CD4-positive, CD25-positive, alpha-beta regulatory T cell (primary cell): ENCODE measurements at places on chromosomes 12 and 14. TPM values are rescaled to one million over a fixed set of nuclear protein-coding genes. Genes with fewer than 3 reads are reported as not detected.
A peak's percentile ranks its signal among the peaks of the same experiment; 100 is the strongest.

STYK1 gene
- not detected for polyA plus RNA-seq

ESYT1 gene
- 330 TPM for polyA plus RNA-seq

DAO gene
- not detected for polyA plus RNA-seq

PRB2 gene
- polyA plus RNA-seq: not detected

OR6C2 gene
- not detected for polyA plus RNA-seq

RPL10L gene
- polyA plus RNA-seq: not detected

GRCh38 chr14:100223332-100224201 lies 15.4 kb upstream of the YY1 start:
- no peaks in the 10 kb centered on the region for H3K36me3 ChIP-seq
- H3K27ac ChIP-seq: peak overlapping the region; percentile 81
- no peak for DNase-seq
- no peaks in the 10 kb centered on the region for H3K27me3 ChIP-seq

DNA sequence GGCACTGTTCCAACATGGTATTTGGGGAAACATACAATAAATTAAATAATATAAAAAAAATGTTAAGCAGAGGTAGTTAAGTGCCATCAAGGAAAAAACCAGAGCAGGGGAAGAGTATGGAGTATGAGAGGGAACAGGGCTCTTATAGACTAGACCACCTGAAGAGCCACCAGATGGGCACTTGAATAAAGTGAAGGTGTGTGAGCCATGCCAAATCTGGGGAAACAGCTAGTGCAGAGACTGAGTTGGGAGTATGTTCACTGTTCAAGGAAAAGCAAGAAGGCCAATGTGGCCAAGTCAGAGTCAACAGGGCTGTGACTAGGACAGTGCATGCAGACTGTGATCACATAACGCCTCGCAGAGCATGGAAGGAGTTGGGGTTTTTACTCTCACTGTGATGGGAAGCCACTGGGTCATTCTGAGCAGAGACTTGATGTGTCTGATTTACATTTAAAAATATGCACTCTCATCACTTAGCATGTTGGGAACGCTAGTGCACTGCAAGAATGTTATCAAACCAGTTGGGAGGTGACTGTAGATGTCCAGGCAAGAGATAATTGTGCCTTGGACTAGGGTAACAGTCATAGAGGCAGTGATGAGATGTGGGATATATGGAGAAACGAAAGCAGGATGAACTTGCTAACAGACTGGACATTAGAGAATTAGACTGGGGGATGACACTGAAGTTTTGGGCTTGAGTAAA lies 25.6 kb downstream of the NDUFA12 start:
- H3K4me1 ChIP-seq: no peaks in the 10 kb centered on the region
- no peak overlapping the region for H3K27ac ChIP-seq
- H3K27me3 ChIP-seq: no peaks in the 10 kb centered on the region
- no peak overlapping the region for H3K4me3 ChIP-seq

GRCh38 chr12:70555081-70555480 lies 82.1 kb downstream of the PTPRB start:
- no peaks in the 10 kb centered on the region for H3K36me3 ChIP-seq
- no peaks in the 10 kb centered on the region for H3K4me1 ChIP-seq
- no peak overlapping the region for H3K27ac ChIP-seq
- H3K4me3 ChIP-seq: no peak overlapping the region
- H3K27me3 ChIP-seq: no peaks in the 10 kb centered on the region

GRCh38 chr12:122333142-122334087 lies 67.1 kb upstream of the VPS33A start:
- peaks cover 4% of the 10 kb centered on the region for H3K4me1 ChIP-seq
- H3K27ac ChIP-seq: no peak overlapping the region
- H3K27me3 ChIP-seq: no peaks in the 10 kb centered on the region
- H3K36me3 ChIP-seq: peaks cover 32% of the 10 kb centered on the region

DNA sequence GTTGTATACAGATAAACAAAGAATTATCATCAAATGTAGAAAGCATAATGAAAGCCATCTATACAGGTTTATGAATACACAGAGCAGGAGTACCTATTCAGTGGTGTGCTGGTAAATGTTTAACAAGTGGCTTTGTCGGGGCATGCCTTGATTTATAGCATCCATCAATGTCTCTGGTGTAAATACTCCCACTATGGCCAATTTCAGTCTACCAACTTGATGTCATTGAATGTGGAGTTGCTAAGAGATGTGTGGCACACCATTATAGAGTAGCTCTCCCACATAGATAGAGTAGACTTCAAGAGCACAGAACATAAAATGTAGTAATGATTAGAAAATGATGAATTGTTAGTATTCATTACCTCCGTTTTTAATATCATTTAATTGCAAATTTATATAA lies 9.3 kb downstream of the GRIP1 start:
- DNase-seq: no peak
- no peaks in the 10 kb centered on the region for H3K36me3 ChIP-seq
- H3K4me3 ChIP-seq: no peak overlapping the region
- H3K4me1 ChIP-seq: no peaks in the 10 kb centered on the region
- no peak overlapping the region for H3K27ac ChIP-seq

DNA sequence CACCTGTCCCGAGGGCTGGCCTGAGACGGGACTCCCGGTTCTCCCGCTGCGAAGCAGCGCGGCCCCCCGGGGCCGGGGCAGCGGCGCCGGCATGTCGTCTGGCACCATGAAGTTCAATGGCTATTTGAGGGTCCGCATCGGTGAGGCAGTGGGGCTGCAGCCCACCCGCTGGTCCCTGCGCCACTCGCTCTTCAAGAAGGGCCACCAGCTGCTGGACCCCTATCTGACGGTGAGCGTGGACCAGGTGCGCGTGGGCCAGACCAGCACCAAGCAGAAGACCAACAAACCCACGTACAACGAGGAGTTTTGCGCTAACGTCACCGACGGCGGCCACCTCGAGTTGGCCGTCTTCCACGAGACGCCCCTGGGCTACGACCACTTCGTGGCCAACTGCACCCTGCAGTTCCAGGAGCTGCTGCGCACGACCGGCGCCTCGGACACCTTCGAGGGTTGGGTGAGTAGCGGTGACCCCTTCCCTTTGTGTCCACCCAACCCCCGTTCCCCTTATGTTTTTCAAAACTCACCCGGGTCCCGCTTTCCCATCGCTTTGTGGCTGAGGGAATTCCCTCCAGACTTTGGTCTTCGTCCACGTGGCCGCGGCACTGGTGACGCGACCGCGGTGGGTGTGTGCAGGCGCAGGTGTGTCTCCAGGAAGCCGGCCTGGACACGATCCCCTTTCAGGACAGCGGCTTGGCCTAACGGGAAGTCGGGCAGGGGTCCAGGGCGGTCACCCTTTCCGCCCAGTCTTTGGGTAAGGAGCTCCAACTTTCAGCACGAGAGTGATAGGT lies 826 bp downstream of the PRKCH start:
- peak overlapping the region; percentile 95 for H3K27ac ChIP-seq
- H3K4me3 ChIP-seq: peak overlapping the region; percentile 99
- no peaks in the 10 kb centered on the region for H3K27me3 ChIP-seq
- DNase-seq: no peak
- peaks cover 4% of the 10 kb centered on the region for H3K36me3 ChIP-seq

- peaks cover 45% of the 10 kb centered on the region for H3K4me1 ChIP-seq
- DNase-seq: no peak
- H3K36me3 ChIP-seq: no peaks in the 10 kb centered on the region
- H3K4me3 ChIP-seq: no peak overlapping the region
- H3K27ac ChIP-seq: peak overlapping the region; percentile 52
These were observed 96.2 kb downstream of the BTG1 start for GRCh38 chr12:92049403-92049802.

GRCh38 chr14:95841668-95842067 lies 35.0 kb upstream of the TUNAR start:
- no peak for DNase-seq
- H3K36me3 ChIP-seq: no peaks in the 10 kb centered on the region
- H3K27me3 ChIP-seq: no peaks in the 10 kb centered on the region
- H3K4me1 ChIP-seq: no peaks in the 10 kb centered on the region

- peak; percentile 23 for DNase-seq
- H3K36me3 ChIP-seq: no peaks in the 10 kb centered on the region
- H3K4me1 ChIP-seq: peaks cover 6% of the 10 kb centered on the region
- no peak overlapping the region for H3K4me3 ChIP-seq
These were observed 13.1 kb downstream of the KRT83 start for GRCh38 chr12:52307836-52308805.

GRCh38 chr12:45878630-45879255 lies 111.6 kb downstream of the SCAF11 start:
- H3K27me3 ChIP-seq: no peaks in the 10 kb centered on the region
- no peak for DNase-seq
- peak overlapping the region; percentile 76 for H3K27ac ChIP-seq
- H3K4me3 ChIP-seq: peak overlapping the region; percentile 70
- peaks cover 40% of the 10 kb centered on the region for H3K36me3 ChIP-seq

DNA sequence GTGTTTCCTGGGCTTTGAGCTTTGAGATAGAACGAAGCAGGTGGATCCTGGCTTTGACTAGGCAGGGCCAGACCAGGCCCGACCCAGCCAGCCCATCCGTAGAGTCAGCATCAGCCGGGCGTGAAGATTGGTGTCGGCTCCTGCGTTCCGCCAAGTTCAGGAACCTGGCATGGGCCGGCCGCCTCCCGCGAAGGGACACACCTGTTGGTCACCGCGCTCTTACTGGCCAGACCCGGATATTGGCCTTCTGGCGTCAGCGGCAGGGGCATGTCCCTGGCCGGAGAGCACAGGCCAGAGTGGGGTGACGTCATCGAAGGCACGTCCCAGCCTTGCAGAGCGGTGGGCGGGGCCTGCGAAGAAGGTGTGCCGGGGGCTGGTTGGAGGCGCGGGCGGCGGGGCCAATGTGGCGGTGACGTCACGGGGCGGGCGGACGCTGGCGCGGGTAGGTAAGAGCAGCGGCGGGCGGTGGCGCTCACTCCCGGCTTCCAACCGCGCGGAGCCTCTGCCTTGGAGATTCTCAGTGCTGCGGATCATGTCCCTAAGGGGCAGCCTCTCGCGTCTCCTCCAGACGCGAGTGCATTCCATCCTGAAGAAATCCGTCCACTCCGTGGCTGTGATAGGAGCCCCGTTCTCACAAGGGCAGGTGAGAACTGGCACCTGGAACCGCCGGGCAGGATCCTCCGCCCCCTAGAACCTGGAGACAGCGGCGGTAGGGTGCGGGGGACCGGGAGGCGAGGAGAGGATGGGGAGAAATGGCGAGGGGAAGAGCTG lies at the start of gene ARG2:
ARG2 (plus strand) TSS at position 475 of the 771 bp plus-strand sequence; CDS start at position 533, 58 bp downstream.
- H3K27ac ChIP-seq: peak within 1 kb of the TSS; percentile 86
- H3K4me3 ChIP-seq: peak within 1 kb of the TSS; percentile 76
- peaks cover 20% of the 10 kb centered on the region for H3K4me1 ChIP-seq

DNA sequence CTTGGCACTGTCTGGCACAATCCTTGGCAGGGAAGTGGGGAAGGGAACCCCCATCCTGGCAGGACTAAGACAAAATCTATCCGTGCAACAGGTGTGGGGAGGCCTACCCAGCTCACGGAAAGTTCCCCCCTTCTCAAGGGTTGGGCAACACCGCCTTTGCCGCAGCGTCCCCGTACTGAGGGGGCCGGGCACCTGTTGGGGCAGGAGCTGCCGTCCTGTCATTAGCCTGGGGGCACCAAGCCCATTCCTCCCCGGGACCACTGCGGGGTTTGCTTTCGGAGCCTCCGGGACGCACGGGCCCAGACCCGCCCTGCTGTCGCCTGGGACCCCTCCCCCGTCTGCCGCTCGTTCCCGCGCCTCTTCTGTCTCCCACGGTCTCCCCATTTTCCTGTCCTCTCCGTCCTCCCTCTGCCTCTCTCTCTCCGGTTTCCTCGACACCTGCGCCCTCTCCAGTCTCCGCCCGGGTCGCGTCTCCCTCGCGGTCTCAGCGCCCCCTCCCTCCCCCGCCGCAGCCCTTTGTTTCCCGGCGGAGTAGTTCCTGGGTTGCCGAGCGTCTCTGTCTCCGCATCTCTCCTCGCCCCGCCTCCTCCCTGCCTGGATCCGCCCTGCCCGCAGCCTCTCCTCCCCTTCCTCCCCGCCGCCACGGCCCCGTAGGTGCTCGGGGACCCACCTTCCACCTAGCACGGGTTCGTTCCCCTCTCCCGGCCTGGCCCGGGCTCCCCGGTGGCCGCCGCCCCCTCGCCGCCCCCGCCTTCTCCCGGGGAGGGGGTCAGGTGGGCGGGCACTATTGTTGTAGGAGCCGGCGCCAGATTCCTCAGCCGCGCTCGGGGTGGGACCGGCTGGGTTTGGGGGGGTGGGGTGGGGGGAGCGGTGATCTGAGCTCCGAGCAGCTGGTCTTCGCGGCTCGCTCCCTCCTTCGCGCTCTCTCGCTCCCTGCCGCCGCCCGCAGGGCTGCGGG lies at the start of gene CACNB3:
CACNB3 (plus strand) TSS at position 624 of the 958 bp plus-strand sequence. CDS start 434 bp downstream, outside the sequence.
- H3K27me3 ChIP-seq: no peaks in the 10 kb centered on the region
- H3K27ac ChIP-seq: no peak within 1 kb of the TSS
- no peaks in the 10 kb centered on the region for H3K36me3 ChIP-seq
- H3K4me3 ChIP-seq: peak within 1 kb of the TSS; percentile 18
- peak; percentile 80 for DNase-seq
- H3K4me1 ChIP-seq: peaks cover 34% of the 10 kb centered on the region

- no peaks in the 10 kb centered on the region for H3K36me3 ChIP-seq
- DNase-seq: no peak
- no peaks in the 10 kb centered on the region for H3K27me3 ChIP-seq
- no peaks in the 10 kb centered on the region for H3K4me1 ChIP-seq
- no peak overlapping the region for H3K27ac ChIP-seq
These were observed 21.2 kb upstream of the GARIN2 start for GRCh38 chr14:67168110-67168441.

GRCh38 chr12:108424026-108424425 lies 84.9 kb upstream of the CMKLR1 start:
- no peak overlapping the region for H3K4me3 ChIP-seq
- H3K4me1 ChIP-seq: no peaks in the 10 kb centered on the region
- no peaks in the 10 kb centered on the region for H3K36me3 ChIP-seq
- H3K27me3 ChIP-seq: peaks cover 5% of the 10 kb centered on the region

DNA sequence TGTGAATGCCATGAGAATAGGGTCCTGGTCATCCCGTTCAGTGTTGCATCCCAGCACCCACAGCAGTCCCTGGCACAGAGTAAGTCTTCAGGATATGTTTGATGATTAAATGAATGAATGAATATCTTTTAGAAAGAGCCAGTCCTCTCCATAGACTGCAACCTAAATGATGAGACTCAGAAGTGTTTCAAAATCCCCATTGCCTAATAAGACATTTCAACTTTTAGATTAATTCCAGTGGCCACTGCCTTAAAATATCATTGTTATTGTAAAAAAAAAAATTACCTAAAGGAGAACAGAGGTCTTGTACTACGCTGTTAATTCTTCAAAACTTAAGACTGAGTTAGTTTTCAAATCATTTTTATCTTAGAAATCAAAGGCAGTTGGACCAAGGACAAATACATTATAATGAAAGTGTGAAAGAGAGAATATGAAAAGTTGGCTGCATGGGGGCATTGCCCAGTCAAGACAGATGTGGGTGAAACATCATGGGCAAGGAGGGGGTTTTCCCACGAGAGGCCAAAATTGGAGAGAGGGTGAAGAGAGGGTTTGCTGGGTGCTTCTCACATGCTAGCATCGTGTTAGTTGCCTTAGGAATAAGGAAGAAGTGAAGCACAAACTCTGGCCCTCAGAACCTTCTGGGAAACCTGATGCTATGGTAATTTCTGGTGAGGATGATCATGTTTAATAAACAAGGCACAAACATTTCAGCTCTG lies 26.3 kb upstream of the CPM start:
- no peaks in the 10 kb centered on the region for H3K27me3 ChIP-seq
- H3K4me1 ChIP-seq: peaks cover 9% of the 10 kb centered on the region
- no peak overlapping the region for H3K4me3 ChIP-seq
- no peaks in the 10 kb centered on the region for H3K36me3 ChIP-seq
- no peak for DNase-seq

- H3K36me3 ChIP-seq: no peaks in the 10 kb centered on the region
- H3K4me1 ChIP-seq: no peaks in the 10 kb centered on the region
- H3K27ac ChIP-seq: no peak overlapping the region
These were observed 22.1 kb downstream of the SLC8A3 start for GRCh38 chr14:70166530-70167203.
